CD4-positive, alpha-beta T cell treated with Interleukin-4 for 4 hours (primary cell): ENCODE measurements at places on chromosomes 6 and 20.

DNA sequence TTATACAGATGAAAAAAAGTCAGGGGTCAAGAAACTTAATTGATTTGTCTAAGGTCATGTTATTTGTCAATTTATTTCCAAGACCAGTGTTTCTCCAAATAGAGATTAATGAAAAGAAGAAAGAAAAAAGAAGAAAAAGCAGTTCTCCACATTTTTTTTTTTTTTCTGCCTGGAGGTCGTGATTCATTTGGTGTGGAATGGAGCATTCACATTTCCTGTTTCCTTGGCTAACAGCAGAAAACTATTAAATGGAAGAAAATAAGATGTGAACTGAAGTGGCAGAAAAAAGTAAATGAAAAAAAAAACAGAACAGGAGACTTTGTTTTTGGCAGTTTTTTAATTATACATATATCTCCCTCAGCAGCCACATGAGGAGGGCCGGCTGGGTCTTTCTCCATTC, 470.8 kb upstream of the ZNF337 start:
- no peak for DNase-seq

- no peak for DNase-seq
These were observed 238.1 kb upstream of the MARCKS start for GRCh38 chr6:113619077-113619476.

- DNase-seq, result no peak
These were observed 23.3 kb downstream of the SESN1 start for GRCh38 chr6:109071125-109071917.

DNA sequence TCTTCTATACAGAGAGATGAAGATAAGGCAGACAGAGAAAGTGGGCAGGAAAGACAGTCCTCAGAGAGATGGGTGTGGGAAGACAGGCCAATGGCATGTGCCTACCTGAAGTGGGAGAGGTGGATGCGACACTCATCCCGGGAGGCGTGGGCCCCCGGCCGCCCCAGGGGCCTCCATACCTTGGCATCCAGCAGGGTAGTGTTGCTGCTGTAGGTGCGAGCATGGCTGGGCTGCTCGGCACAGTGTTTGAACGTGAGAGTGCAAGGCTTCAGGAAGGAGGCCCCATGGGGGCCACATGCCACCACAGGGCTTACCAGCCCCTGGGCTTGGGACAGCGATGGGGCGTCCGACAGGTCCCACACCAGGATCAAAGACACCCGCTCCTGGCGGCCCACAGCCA, 5.2 kb downstream of the UNC5CL start:
- no peak for DNase-seq

- DNase-seq, result no peak
These were observed 111.3 kb downstream of the BTBD9 start for GRCh38 chr6:38528196-38528965.

DNA sequence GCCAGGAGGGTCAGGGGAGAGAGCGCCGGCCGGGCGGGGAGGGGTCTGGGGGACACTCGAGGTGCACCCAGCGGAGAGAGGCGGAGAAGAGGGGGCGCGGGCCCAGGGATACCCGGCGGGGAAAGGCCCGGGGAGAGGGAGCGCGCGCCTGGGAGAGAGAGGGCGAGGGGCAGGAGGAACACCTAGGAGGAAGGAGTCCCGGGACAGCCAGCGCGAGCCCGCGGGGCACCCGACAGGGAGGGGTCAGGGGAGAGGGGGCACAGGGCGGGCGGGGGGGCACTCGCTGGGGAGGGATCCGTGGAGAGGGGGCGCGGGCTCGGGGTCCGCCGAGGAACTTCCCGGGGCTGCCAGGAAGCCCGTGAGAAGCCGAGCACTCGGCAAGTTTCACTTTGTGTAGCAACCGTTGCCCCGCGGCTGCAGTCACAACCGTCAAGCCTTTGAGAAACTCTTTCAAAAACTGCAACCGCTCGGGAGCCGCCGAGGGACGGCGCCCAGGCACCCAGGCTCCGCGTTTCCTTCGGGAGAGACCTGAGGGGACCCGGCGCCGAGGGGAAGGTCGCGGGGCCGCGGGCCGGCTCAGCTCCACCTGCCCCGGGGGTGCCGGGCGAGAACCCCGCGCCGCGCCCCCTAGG, 471 bp downstream of the EZR start:
- DNase-seq, result peak; percentile 70

DNA sequence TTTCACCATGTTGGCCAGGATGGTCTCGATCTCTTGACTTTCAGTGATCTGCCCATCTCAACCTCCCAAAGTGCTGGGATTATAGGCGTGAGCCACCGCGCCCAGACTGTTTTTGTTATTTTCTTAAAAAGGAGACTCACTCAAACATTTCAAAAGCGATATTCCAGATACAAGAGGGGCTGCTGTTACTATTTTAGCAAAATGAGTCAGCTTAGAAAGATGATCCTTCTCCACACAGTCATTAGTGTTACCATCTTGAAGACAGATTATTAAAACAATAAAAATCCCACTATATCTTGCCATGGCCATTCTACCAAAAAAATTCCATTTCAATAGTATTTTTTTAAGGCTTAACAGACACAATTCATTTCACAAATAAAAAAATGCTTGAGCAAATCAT, 102.8 kb downstream of the PREP start:
- no peak for DNase-seq
